Fibroblast of villous mesenchyme (primary cell): ENCODE measurements at places on chromosomes 5 and 9. TPM values are rescaled to one million over a fixed set of nuclear protein-coding genes. Genes with fewer than 3 reads are reported as not detected.

The RBM18 gene
- total RNA-seq = 9.3 and 11.2 TPM in 2 replicates

The CCDC180 gene
- total RNA-seq = 3.0 and 3.9 TPM in 2 replicates

The MARCOL gene
- total RNA-seq = not detected in 2 replicates

The PCDHGA1 gene
- total RNA-seq = 0.64 and 0.86 TPM in 2 replicates

The TMEM171 gene
- total RNA-seq = 4.5 and 13.4 TPM in 2 replicates

The PCDHB12 gene
- under 0.01 TPM in 1 of 2 replicates, not detected in the other for total RNA-seq

The TMEM232 gene
- 1.3 TPM in 2 replicates for total RNA-seq

The IL4 gene
- total RNA-seq = not detected in 2 replicates

The C9orf50 gene
- total RNA-seq = 0.32 TPM in 1 of 2 replicates, not detected in the other

The FAM153A gene
- total RNA-seq = not detected in 2 replicates

The ZNF354B gene
- total RNA-seq = 10.3 and 12.5 TPM in 2 replicates

The GHR gene
- 0.97 and 2.2 TPM in 2 replicates for total RNA-seq

The PCDHA13 gene
- under 0.01 TPM in 2 replicates for total RNA-seq

The TMEM203 gene
- 33.2 and 40.2 TPM in 2 replicates for total RNA-seq

The ANKRD31 gene
- total RNA-seq = under 0.01 and 0.32 TPM in 2 replicates

The IL3 gene
- not detected in 2 replicates for total RNA-seq

The EMB gene
- 0.86 and 0.97 TPM in 2 replicates for total RNA-seq

The C9orf85 gene
- total RNA-seq = 9.7 and 16.4 TPM in 2 replicates
